ENCODE measurements at places on chromosomes 7 and 10. TPM values are rescaled to one million over a fixed set of nuclear protein-coding genes. Genes with fewer than 3 reads are reported as not detected.

DNA sequence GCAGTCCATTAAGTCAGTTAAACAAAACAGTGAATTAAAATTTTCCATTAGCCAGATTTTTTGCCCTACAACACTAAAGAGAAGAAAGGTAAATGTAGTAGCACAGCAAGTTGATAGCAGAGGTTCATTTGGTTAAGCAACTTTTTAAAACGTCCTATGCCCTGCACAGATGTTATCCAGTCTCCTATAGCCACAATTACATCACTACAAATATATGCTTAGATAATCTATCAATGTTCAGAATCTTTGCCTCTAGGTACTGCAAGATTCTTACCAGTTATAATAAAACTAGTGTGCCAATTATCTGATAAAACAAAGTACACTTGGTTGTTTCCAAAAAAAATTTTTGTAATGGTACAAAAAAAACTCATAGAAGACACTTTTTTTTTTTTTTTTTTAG, 175.5 kb upstream of the MYO3A start:
- no peak for DNase-seq

GRCh38 chr10:130631142-130632096, 495.2 kb downstream of the GLRX3 start:
- DNase-seq: no peak

DNA sequence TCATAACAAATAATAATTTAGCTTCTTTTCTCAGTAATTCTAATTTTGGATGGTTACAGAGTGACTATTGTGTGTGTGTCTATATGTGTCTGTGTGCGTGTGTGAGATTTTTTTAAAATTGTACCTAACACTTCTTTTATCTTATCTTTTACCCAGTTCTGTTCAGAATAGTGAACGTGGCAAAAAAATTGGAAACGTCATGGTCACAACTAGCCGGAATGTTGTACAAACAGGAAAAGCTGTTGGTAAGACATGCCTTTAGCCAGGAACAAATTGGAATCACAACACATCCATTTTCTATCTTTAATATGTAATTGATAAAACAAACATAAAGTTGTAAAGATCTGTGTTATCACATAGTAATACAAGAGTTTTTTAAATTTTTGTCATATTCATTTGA, 85.4 kb downstream of the AVL9 start:
- no peak for DNase-seq

GRCh38 chr7:68200051-68200670, 1203.5 kb downstream of the TYW1 start:
- no peak for DNase-seq

GRCh38 chr7:48255046-48255445, 83.8 kb downstream of the ABCA13 start:
- no peak for DNase-seq

Gene MLXIPL
- total RNA-seq: 6.1 TPM

Gene CALHM3
- total RNA-seq: not detected

Gene GDF10
- 1.7 TPM for total RNA-seq

Gene MYH16
- not detected for total RNA-seq
